ENCODE measurements at places on chromosomes 11 and 22.

DNA sequence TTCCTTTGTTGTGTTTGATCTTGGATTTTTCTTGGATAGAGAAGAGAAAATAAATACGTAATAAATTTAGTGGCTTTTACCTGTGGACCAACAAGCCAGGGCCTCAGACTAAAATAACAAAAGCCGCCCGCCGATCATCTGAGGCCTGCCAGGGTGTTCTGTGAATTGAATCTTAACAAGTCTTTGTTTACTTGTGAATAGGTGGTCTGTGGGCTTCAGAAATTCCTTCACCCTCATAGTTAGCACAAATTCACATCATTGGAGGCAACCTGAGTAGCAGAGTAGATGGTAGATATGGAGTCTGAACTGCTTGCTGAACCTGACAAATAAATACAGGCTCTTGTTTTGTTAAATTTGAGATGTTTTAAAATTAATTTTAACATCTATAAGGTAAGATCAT, 176.3 kb upstream of the MTNR1B start:
- no peak for ATAC-seq

DNA sequence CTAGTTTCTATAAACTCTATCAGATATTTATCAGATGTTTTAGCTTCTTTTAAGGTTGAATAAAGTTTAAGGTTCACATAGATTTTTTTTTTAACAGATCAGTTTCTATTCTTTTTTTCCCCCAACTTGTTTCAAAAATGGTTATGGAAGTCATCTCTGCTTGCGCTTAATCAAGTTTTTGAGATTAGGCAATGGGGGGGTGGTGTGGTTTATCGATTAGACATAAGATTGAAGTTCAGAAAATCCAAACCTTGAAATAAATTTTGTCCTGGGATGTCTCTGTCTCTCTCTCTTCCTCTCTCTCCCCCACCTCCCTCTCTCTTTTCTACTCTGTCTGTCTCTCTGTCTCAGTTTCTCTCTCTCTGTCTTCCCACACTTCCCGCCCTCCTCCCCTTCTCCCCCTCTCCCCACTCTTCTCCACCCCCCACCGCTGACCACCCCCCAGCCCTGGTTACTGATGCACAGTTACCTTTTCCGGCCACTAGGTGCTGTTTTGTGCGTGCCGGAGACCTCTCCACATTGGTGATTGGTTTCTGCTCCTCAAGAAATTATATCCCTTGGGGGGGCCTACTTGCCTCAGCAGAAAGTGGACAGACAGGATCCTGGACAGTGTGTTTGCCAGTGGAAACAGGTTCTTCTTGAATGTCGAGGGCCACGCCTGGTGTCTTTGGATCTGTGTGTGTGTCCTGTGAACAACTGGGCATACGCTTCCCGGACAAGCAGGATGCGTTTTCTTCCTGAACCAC, 29.7 kb upstream of the ANO1 start:
- no peak for ATAC-seq

DNA sequence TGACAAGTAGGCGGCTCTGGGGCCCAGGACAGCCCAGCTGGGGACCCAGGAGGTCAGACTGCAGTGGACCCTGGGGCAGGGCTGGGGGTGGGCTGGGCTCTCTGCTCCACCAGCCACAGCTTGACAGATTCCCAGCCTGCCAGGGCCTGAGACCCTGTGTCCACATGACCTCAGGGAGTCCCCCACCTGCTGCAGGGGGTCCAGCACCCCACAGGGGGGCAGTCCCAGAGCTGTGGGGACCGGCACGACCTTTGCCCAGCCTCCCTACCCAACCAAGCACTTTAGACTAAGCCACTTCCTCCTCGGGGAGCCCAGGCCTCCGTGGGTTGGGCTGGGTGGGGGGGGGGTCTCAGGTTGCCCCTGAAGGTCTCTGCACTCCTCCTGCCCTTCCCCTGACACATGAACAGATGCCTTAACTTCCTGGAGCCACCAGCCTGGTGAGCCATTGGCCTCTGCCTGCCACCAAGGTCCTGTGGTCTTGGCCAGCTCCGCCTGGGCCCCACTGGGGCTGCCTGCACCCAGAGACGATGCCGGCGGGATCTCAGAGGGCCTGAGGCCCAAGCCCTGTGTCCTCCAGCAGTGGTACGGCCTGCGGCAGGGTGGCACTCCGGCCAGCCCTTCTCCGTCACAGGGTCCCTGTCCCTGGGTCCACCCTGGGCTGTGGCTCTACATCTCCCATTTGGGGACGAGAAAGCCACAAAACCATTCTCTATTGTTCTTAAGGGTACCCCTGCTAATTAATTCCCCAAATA, 3.4 kb downstream of the CCDC188 start:
- no peak for ATAC-seq

GRCh38 chr22:40450616-40451015, 80.2 kb downstream of the SGSM3 start:
- ATAC-seq, result peak; percentile 35

GRCh38 chr11:30018495-30018894, 1.7 kb upstream of the KCNA4 start:
- no peak for ATAC-seq

Data from gastroesophageal sphincter (tissue), 4 donors.